ENCODE measurements at places on chromosomes 5 and 9. TPM values are rescaled to one million over a fixed set of nuclear protein-coding genes. Genes with fewer than 3 reads are reported as not detected.

- no peak for DNase-seq
Measured at GRCh38 chr5:124876566-124876965, 130.1 kb upstream of the ZNF608 start.

- no peak for DNase-seq
Measured at GRCh38 chr5:171898879-171899278, 107.6 kb downstream of the FBXW11 start.

DNA sequence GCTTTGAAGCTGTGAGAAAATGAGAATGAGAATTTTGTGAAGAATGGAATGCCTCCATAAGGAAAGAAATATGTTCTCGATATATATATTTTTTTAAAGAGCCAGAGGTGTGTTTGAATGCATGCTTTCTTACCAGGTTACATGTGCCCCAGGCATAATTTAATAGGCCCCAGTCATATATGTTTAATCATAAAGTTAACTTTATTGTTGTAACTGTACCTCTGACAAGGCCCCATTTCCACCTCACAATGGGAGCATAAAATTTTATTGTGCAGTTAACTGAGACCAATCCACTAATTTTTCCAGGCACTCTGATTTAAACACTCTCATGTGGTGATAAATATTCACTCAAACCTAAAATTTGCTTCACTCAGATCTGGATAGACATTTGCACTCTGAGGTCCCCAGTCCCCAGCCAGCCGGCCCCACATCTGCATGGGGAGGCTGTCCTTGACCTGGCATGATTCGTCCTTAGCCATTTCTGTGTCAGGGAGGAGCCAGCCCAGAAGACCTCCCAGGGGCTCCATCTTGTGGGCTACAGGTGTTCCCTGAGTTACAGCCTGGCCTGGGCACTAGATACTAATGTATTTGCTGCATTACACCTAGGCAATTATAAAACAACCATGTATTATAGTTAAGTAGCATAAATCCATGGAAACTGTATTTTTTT is 245.8 kb downstream of the MTRR start:
- DNase-seq: no peak

- DNase-seq: no peak
Measured at GRCh38 chr5:131019111-131019510, 145.9 kb downstream of the HINT1 start.

DNA sequence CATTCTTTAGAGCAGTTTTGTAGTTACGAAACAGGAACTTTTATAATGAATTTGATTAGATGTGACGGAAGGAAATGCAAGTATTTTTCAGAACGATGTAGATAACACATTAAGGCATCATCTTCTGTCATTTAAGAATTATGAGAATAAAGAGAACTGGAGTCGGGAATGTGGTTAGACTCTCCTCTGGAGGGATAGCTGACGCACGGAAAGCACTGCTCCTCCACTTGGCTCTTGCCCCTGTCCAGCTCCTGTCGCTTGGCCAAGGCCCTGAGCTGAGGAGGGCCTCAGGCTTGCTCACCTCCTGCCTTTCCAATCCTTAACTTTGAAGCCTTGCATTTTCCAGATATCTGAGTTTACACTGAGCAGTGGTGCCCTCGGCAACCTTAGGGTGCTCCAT is 60.5 kb downstream of the MAP1B start:
- no peak for DNase-seq

GRCh38 chr5:161548487-161549094 is 2.1 kb upstream of the GABRB2 start:
- DNase-seq: no peak

DNA sequence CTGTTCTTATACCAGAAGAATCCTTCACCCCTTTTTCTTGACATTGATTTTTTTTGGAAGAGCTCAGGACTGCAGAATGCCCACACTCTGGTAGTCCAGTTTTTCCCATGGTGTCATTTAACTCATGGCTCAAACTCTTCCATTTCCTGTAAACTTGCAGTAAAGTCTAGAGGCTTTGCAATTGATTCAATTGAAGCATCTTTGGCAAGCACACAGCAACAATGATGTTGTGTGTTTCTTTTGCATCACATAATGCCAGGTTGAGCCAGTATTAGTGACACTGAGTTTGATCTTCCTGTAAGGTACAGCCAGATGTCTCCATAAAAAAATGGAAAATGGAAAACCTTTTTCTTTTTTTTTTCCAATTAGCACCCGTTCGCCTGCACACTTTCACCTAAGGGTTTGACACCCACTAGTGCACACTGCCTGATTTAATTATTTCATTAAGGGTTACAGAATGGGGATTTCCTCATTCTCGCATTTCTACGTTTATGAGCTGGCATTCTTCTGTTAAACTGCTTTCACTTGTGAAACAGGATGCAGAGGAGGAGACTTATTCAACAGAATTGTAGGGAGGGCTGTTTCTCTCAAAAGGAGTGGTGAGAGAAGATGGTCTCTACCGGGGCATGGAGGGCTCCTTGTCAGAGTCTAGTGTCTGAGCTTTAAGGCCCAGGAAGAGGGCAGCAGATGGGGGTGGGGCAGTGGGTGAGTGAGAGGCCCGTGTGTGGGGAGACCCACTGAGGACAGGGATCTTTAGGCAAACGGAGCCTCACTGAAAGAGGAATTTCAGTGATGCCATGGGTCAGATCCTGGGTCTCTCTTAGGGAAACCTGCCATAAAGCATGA is 2.2 kb upstream of the S1PR3 start:
- DNase-seq: peak; percentile 81

Gene PHF24
- polyA plus RNA-seq: 0.04 TPM

Gene IFNA7
- not detected for polyA plus RNA-seq
